ENCODE measurements at places on chromosomes 3 and 15.

DNA sequence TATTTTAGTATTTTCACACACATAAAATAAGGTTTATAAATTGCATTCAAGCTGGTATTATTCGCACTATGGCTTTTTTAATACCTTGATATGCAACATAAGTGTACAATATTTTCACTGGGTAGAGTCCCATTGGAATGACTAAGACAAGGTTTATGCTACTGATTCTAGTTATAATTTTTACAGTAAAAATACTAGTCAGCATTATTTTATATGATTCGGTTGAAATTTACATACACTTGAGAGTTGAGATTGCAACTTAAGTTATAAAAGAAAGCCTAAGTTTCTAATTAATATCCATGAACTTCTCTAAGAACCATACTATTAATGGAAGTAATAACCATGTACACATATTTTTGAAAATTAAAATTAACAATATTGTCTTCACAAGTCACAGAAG lies 723.9 kb upstream of the NR2F2 start:
- no peak for DNase-seq

DNA sequence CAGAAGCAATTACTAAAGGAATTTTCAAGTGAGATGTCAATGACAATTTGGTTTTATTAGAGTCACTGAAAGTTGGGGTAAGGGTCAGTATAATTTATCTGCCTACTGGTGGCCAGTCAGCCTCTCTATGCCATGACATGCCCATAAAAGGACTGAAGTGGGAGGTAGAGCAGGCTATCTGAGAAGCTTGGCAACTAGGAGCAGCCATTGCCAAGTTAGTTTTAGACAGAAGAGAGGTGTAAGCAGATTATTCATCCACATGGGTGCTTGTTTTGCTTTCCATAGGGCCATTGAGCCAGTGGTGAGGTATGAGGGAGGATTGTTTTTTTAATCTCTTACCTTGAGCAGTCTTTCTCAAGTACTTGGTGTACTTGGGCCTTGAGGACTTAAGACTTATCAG lies 8.1 kb upstream of the RBP1 start:
- no peak for DNase-seq

DNA sequence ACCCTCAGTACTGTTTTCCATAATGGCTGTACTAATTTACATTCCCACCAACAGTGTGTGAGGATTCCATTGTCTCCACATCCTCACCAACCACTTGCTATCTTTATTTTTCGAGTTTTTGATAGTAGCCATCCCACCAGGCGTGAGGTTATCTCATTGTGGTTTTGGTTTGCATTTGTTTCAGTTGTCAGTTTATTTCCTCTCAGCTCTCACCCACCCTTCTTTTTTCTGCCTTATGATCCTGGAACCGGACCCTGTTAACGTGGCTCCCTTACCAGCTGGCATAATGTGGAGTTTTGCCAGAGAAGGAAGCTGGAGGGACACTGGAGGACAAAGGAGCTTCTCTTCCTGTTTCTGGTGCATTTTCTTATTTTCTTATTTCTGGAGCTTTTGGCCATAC lies 25.1 kb upstream of the SH3GL3 start:
- DNase-seq, result no peak

GRCh38 chr3:168269001-168269400 lies 173.3 kb upstream of the GOLIM4 start:
- no peak for DNase-seq

GRCh38 chr3:13858768-13859520 lies 20.9 kb downstream of the WNT7A start:
- DNase-seq, result no peak

GRCh38 chr15:41773729-41774061 lies 589 bp upstream of the MAPKBP1 start:
- DNase-seq, result no peak

DNA sequence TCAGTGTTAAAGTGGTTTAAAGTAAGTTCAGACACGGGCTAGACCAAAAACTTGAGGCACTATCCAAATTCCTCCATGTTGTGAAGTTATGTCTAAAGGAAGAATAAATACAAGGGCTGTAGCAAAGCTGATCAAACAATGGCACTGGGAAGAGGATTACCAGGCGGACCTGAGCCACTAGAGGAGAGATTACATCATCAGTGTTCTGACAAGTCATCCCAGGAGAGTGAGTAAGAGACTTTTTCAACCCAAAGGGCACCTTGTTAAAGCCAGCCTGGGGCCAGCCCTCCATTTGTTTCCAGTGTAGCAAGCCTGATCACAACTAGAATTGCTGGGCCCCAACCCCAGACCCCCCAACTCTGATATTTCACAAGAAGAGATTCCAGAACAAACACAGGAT lies 166.9 kb downstream of the DCLK3 start:
- peak; percentile 9 for DNase-seq

- no peak for DNase-seq
Observed at GRCh38 chr3:21914451-21914850, 163.4 kb upstream of the ZNF385D start.

DNA sequence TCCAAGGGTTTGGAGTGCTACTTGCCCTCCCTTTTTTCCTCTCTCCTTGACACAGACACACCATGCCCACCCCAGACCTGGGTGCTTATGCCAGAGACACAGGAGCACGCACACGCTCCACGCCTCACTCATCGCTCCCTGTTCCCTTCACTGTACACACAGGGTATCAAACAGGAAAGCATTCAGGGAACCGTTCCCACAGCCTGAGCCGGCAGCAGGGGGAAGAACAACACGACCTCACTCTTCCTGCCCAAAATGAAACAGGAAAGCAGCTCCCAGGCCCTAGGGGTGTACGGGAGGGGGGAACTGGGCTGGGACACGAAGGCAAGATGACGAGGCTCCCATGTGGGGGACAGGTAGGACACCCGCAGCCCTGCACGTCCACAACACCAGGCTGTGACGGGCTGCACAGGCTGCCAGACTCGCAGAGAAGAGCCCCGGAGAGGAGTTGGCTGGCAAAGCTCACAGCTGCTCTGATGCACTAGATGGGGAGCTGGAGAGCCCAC lies 11.2 kb downstream of the DLL4 start:
- no peak for DNase-seq

- DNase-seq, result no peak
Observed at GRCh38 chr3:127488740-127489139, 101.8 kb downstream of the TPRA1 start.

- DNase-seq, result no peak
Observed at GRCh38 chr3:170211668-170212067, 10.6 kb upstream of the PRKCI start.

DNA sequence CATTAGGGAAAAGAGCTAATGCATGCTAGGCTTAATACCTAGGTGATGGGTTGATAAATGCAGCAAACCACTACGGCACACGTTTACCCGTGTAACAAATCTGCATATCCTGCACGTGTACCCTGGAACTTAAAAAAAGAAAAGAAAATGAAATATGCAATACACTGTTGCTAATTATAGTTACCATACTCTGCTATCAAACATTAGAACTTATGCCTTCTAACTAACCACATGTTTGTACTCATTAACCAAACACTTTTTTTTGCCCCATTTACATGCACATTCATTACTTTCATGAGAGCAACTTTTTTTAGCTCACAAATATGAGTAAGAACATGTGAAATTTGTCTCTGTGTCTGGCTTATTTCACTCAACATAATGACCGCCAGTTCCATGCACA lies 253.1 kb downstream of the CGGBP1 start:
- no peak for DNase-seq

DNA sequence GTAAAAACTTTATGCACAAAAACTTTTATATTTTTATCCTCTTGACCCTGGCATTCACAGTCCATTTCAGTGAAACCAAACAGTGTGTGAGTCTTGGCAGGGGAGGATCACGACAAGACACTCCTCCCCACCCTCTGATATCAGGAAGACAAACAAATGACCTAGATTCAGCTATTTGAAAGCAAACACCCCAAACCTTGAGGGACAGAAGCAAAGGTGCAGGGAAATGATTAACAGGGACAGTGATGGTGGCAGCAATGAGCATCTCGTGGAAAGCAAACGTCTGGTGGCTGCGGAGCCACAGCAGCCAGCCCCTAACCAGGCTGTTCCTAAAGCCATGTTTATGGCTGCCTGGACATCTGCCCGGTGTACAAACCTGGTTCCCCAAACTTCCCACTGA lies 52.1 kb downstream of the FSIP1 start:
- no peak for DNase-seq

- DNase-seq, result peak; percentile 63
Observed at GRCh38 chr15:32840507-32841245, 122.9 kb downstream of the GREM1 start.

GRCh38 chr3:82423268-82424030 lies 662.0 kb upstream of the GBE1 start:
- DNase-seq, result no peak

- peak; percentile 45 for DNase-seq
Observed at GRCh38 chr3:58383476-58383875, 50.2 kb downstream of the PDHB start.

DNA sequence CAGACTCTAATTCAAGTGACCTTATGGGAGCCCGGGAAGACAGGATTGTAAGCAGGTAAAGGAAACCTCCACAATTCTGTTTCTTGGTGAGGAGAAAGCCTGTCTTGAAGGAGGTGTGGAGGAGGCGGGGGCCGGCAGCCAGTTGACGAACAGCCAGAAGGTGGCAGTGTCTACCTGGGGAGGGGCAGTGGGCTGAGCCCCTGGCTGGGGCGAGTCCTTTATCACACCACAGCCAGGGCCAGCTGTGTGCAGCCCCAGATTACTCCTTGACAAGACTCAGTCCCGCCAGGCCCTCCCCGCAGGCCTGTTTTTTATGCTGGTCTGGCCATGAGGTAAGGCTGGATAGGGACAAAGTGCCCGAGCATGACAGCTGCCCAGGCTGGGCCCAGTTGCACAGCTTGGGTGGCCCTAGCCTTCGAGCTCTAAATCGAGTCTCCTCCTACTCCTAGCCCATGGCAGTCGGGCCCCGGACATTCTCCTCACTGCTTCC lies 40.9 kb upstream of the IDH2 start:
- DNase-seq, result peak; percentile 35

DNA sequence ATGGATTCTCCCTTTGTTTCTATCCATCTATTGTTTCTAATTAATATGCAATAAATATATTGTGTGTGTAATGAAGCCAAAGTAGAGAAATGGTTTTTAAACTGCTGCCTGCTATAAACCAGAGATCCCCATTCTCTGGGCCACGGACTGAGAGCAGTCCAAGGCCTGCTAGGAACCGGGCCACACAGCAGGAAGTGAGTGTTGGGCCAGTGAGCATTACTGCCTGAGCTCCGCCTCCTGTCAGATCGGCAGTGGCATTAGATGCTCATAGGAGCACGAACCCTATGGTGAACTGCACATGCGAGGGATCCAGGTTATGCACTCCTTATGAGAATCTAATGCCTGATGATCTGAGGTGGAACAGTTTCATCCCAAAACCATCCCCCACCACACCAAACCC lies 85.2 kb upstream of the POMGNT2 start:
- no peak for DNase-seq

DNA sequence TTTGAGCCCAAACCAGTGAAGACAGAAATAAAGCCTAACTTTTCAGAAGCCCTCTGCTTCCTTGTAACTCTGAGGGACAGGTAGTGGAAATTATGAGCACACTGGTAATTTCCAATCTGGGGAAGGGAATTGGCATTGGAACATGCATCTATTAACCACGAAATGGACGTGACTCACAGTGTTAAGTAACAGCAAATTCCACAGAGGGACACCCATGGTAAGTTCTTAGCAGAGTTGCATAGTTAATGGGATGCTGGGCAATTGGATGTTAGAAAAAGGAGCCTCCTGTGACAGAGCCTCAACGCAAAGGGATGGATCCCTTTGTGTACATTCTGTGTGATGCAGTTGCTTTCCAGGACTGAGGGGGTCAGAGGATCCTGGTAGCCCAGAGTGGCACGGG lies 168.6 kb downstream of the SEMA6D start:
- DNase-seq, result peak; percentile 95

- peak; percentile 66 for DNase-seq
Observed at GRCh38 chr15:34721802-34722438, 32.9 kb downstream of the GJD2 start.

GRCh38 chr3:52685285-52685708 lies 416 bp downstream of the PBRM1 start:
- DNase-seq, result peak; percentile 65

GRCh38 chr3:67920311-67920710 lies 265.9 kb upstream of the SUCLG2 start:
- no peak for DNase-seq

GRCh38 chr15:70180186-70180875 lies 82.6 kb upstream of the TLE3 start:
- no peak for DNase-seq

- no peak for DNase-seq
Observed at GRCh38 chr3:194865615-194866014, 179.9 kb downstream of the FAM43A start.

DNA sequence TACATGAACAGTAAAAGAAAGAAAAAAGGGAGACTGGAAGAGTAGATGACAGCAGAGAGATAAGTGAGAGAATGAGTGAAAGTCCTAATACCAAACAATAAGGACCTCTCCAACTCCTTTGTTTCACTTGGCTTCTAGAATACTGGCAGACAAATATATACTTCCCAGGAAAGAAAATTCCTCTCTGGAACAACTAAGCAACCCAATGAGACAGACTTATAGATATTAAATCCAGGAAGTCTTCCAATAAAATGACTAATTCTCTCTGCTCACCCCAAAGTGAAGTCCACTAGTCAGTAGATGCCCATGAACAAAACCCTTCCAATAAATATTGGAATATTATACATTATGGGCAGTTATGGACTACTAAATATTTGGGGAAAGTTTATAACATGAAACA lies 114.2 kb downstream of the NEDD4 start:
- DNase-seq, result peak; percentile 11

DNA sequence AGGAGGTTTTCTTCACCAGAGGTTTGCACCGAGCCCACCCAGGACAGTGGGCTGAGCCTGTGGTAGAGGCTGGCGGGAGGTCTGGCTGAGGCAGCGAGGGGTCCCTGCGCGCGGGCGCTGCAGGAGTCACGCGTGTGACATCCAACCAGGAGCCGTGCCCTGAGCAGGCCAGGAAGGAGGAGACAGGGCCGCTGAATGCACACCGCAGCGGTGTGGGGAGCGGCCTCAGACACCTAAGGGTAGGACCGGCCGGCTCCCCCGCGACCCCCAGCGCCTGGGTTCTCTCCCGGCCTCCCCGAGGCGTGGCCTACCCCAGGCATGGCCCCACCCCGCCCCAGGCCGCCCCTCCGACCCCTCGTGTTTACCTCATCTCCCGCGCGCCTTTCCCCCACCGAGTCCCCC lies 412 bp downstream of the SLC41A3 start:
- peak; percentile 30 for DNase-seq

- DNase-seq, result peak; percentile 19
Observed at GRCh38 chr3:106337116-106337515, 468.3 kb upstream of the CBLB start.

GRCh38 chr3:183281126-183281797 lies 28.2 kb downstream of the B3GNT5 start:
- no peak for DNase-seq

DNA sequence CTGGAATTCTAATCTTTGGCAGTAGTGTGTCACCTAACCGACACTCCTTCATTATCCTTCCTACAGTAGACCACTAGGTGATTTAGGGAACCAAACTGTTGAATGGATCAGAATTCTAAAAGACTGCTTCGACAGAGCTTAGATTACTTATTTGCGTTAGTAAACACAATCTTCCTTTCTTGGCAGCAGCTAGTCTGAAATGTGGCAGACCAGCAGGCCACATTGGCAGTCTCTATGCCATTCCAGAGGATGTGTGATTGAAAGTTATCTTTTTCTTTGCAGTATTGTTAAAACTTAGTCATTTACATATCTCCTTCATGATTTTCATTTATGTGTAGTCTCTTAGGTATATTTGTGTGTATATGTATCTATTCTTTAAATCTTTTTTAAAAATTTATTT lies 23.6 kb downstream of the MBNL1 start:
- no peak for DNase-seq

GRCh38 chr15:40058476-40059140 lies 19.6 kb upstream of the SRP14 start:
- peak; percentile 82 for DNase-seq
